ENCODE measurements at places on chromosomes 6 and 20. TPM values are rescaled to one million over a fixed set of nuclear protein-coding genes. Genes with fewer than 3 reads are reported as not detected.

GRCh38 chr6:6503191-6503590, 85.3 kb upstream of the LY86 start:
- no peak for DNase-seq

DNA sequence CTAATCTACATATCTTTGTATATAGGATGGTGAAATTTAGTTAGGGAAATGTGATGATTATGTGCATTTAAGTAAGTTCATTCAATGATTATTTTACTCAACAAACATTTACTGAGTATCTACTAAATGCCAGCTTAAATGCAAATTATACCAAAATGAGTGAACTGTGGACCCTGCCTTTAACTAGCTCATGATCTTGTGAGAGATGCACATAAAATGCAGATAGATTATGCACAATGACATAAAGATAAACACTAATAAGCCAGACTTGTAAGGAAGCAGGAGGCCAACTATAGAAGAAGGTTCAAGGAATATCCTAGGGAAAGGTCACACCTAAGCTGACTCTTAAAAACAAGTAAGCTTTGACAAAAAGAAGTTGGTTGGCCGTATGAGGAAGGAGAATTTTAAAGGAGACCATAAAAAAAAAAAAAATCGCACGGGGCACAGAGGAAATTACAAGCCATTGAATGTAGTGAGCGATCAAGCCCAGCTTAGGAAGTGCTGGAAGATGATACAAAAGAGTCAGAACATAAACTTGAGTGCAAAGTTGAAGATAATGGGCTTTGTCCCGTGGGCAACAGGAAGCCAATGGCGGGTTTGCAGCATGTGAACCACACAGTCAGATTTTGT, 107.9 kb downstream of the NRSN1 start:
- DNase-seq: no peak

- no peak for DNase-seq
These were observed 159.2 kb downstream of the ATXN1 start for GRCh38 chr6:16602035-16602434.

DNA sequence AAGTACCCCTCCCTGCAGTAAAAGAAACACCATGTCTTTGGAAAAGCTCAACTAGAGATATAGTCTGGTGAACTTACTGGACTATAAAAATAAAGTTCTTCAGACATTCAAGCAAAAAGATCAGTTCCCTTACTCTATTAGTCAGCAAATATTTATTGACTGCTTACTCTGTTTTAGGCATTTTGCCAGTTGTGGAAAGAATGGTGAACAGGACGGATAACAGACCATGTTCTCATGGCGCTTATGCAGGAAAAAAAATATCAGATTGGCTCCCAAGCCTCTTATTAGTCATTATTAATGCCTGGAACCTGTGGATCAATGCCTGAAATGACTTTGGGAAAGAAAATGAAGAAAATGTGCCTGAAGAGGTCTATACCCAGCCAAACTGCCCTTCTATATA, 282.2 kb upstream of the EPHA7 start:
- no peak for DNase-seq

- no peak for DNase-seq
These were observed 12.1 kb upstream of the MLN start for GRCh38 chr6:33815854-33816253.

DNA sequence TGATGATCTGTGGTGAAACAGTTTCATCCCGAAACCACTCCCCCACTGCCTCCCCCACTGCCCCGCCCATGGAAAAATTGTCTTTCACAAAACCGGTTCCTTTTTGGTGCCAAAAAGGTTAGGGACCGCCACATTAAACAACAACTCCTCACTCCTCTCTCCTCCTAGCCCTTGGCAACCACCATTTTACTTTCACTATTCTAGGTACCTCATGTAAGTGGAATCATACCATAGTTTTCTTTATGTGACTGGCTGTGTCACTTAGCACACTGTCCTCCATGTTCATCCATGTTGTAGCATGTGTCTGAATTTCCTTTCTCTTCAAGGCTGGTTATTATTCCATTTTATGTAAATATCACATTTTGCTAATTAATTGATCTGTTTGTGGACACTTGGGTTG, 99.3 kb downstream of the UTRN start:
- DNase-seq: no peak

- no peak for DNase-seq
These were observed 179.0 kb upstream of the MAP3K7 start for GRCh38 chr6:90765895-90766294.

DNA sequence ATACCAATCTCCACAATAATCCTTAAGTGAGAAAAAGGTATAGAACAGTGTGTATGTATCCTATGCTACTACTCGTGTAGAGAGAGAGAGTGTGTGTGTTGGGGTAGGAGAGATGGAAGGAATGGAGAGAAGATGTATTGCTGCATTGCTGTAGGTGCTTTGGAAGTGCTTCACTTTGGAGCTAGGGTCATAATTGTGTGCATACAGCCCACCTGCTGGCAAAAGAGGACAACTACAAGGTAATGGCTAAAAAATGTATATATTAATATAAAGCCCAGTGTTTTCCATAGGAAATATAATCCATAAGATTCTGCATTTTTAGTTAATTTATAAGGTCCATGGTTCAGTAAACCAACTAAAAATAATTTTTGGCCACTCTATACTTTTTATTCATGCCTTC, 36.1 kb downstream of the SERAC1 start:
- DNase-seq: no peak

- DNase-seq: no peak
These were observed 121.9 kb downstream of the SIM1 start for GRCh38 chr6:100342830-100343229.

- DNase-seq: no peak
These were observed 150.9 kb downstream of the DST start for GRCh38 chr6:56491606-56492328.

- DNase-seq: no peak
These were observed 1.2 kb downstream of the IP6K3 start for GRCh38 chr6:33745548-33745947.

DNA sequence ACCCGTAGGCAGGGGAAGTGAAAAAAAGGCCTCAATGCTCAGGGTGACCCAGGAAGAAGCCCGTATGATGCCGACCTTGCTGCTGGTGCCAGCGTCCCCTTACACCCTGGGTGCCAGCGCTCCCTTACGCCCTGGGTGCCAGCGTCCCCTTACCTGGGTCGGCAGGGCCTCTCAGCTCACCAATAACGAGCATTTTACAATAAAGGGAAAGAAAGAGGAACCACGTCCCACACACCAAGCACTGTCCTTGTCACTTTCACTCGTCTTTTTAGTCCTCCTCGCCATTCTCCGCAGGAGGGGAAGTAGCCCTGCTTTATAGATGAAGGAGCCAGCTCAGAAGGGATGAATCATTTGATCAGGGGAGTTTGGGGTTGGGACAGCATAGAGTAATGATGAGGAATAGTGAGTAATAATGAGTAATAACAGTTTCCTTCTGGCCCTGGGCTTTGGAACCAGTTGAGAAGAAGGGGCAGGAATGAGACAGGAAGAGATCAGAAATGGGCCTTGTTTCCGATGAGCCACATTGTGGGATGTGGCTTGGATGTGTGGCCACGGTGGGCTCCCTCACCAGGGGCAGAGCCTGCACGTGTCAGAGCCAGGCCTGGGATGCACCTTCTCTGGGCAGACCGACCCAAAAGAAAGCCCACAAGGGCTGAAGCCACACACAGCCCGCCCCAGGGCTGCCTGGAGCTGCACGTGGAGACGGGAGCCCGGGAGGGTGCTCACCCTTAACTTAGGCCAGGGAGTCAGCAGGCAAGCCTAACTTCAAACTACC, 75.7 kb downstream of the SYNJ2 start:
- no peak for DNase-seq

DNA sequence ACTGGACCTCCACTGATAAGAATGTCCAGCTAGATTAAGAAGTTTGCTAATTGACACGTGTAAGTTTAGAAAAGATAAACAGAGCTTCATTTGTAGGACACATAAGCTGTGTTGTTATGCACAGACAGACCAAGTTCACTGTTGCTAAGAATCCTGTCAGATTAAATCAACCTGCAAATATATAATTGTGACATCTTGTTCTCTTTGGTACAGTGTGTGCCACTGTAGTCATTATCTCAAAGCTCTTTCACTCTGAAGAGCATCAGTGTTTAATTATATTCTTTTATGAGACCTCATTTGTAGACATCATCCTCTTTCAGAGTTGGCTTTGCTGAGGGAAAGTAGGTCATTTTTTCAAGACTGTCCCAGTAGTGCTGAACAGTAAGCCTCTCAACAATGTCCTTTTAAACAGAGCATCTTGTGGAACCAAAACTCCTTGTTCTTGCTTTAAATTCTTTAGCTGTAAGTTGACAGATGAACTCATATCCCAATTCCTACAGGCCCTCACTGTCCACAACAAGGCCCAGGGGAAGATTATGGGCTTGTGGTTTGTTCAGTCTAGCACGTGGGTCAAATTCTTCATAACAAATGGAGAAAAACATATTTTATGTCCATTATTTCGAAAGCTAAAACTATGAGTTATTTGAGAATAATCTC, 252.4 kb downstream of the HDGFL1 start:
- no peak for DNase-seq

PRRT1 gene
- not detected for polyA plus RNA-seq

NKX2-4 gene
- polyA plus RNA-seq: not detected

ARMH2 gene
- polyA plus RNA-seq: 0.50 TPM

BTNL2 gene
- not detected for polyA plus RNA-seq

EPB41L1 gene
- not detected for polyA plus RNA-seq

SALL4 gene
- not detected for polyA plus RNA-seq

SSTR4 gene
- not detected for polyA plus RNA-seq

LSM14B gene
- polyA plus RNA-seq: 3.4 TPM

APCDD1L gene
- 0.10 TPM for polyA plus RNA-seq

TBX18 gene
- polyA plus RNA-seq: not detected

MDC1 gene
- 8.3 TPM for polyA plus RNA-seq

Data from naive B cell (primary cell).